Psoas muscle (tissue), 8 donors: ENCODE measurements at places on chromosomes 7 and 10.

DNA sequence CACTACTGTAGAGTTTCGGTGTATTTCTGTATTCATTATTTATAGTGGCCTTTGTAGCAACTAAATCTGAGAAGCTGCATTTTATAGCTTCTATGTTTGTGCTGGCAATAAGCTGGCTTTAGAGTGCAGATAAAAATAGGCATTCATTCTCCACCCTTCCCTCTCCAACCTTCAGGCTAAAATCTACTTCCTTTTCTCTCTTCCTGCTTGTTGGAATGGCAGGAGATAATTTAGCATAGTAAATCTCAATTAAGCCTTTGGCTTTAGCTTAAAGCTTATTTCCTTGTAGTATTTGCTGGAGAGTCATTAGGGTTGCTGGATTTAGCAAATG lies 58.5 kb downstream of the CPVL start:
- DNase-seq: no peak

DNA sequence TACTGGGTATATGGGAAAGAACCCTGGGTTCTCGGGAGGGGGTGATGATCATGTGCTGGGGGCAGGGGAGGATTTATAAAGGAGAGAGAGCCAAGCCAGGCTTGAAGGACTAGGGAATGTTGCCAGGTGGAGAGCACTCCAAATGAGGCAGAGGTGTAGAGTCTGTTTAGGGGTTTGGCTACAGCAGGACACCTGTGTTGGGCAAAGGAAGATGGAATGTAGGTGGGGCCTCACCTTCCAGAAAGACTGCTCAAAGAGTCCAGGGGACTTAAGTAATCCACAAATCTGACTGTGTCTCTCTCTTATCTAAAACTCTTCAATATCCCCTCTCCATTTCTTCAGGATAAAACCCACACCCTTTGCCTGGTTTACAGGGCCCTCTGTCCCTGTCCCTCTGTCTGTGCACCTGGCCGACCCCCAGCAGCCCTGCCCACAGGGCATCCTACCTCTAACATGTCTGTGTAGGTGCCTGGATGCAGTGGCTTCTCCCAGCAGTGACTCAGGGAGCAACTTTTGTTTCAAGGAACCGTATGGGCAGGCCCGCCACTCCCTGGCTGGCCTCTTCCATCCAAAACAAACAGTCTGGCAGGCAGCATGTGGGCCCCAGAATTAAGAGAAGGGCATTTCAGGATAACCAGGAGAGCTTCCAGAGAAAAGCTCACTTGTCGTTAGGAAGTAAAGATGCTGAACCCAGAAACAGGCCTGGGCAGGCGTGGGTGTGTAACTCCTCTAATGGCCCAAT lies 10.6 kb upstream of the PLEKHA1 start:
- no peak for DNase-seq

DNA sequence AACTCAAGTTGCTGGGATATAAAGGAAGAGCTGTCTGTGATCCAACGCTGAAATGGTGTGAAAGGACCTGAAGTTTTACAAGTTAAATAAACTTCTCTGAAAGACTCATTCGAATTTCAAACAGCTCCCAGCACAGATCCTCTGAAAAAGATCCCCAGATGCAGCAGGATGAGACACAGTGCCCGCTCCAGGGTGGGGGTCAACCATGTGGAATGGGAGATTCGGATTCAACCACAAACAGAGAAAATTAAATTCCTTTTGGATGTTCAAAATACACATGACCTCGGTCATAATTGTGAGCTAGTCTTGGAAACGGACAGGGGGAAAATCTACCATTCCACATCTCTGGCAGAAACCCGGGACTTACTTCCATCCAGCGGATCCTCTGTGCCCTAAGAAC lies 119.6 kb downstream of the PRKAG2 start:
- DNase-seq: no peak

DNA sequence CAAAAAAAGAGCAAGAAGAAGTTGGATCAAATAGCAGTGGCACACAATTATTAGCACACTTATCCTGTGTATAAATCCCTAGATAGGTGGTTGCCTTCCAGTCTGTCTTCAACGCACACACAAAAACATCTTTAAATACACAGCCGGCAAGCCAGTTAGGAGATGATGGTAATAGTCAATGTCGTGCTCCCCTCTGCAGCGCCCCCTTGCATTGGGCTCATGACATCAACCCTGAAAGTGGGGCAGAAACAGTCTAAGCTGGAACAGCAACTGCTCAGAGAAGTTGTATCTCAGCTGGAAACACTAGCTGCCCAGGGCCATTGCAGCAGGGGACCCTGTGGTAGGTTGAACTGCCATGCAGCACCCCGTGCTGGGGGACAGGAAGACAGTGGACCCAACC lies 179.5 kb upstream of the YAE1 start:
- no peak for DNase-seq

DNA sequence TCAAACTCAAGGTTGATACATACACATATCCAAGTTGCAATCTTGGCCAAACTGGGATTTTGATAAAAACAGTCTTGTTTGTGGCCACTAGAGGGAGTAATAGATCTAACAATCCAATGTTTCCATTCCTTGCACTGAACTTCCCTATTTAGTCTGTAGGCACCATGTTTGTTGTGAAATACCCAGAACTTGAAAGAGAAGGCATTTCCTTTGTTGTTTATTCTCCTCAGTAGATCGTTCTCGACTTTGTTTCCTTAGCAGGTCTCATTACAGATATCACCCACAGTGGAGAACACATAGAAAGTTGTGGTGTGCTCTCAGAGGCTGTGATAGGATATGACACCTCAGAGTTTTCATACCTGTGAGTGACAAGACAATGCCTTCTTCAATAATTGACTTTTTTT lies 70.3 kb upstream of the MXI1 start:
- no peak for DNase-seq

- DNase-seq: no peak
Measured at GRCh38 chr10:50541921-50542320, 81.8 kb downstream of the SGMS1 start.

GRCh38 chr10:14016931-14017333 lies 313.8 kb downstream of the FRMD4A start:
- DNase-seq: no peak

GRCh38 chr10:97882142-97883091 lies 32.8 kb downstream of the GOLGA7B start:
- DNase-seq: no peak
